Bronchial smooth muscle cell (primary cell): ENCODE measurements at places on chromosomes 4 and X. TPM values are rescaled to one million over a fixed set of nuclear protein-coding genes. Genes with fewer than 3 reads are reported as not detected.

TAF7L gene
- total RNA-seq: 0.69 and 0.95 TPM in 2 replicates

IL13RA2 gene
- total RNA-seq: 51.9 and 56.7 TPM in 2 replicates

BMP3 gene
- under 0.01 TPM in 2 replicates for total RNA-seq

PDE6B gene
- total RNA-seq: 0.63 and 1.6 TPM in 2 replicates

TCP11X2 gene
- not detected in 2 replicates for total RNA-seq

PYURF gene
- 67.1 and 74.7 TPM in 2 replicates for total RNA-seq

FREM3 gene
- total RNA-seq: not detected in 2 replicates

RAP1GDS1 gene
- 39.2 and 47.0 TPM in 2 replicates for total RNA-seq

SYN1 gene
- 0.09 and 0.16 TPM in 2 replicates for total RNA-seq

SH3TC1 gene
- total RNA-seq: 0.26 and 0.63 TPM in 2 replicates

ATG4A gene
- total RNA-seq: 9.0 and 10.0 TPM in 2 replicates

CT47B1 gene
- not detected in 2 replicates for total RNA-seq

NXF2B gene
- total RNA-seq: not detected in 2 replicates

MGAT4D gene
- not detected in 2 replicates for total RNA-seq

ARX gene
- total RNA-seq: not detected in 2 replicates

NAA11 gene
- not detected in 2 replicates for total RNA-seq

KDR gene
- total RNA-seq: 0.16 TPM in 1 of 2 replicates, not detected in the other

LIMCH1 gene
- 0.17 and 4.9 TPM in 2 replicates for total RNA-seq

SPANXN4 gene
- total RNA-seq: not detected in 2 replicates

CT45A2 gene
- not detected in 2 replicates for total RNA-seq

HTN1 gene
- not detected in 2 replicates for total RNA-seq

INTS6L gene
- 3.5 and 3.6 TPM in 2 replicates for total RNA-seq

POLN gene
- total RNA-seq: 1.7 and 4.1 TPM in 2 replicates

OTOP1 gene
- not detected in 2 replicates for total RNA-seq

CNGA2 gene
- total RNA-seq: not detected in 2 replicates

DCAF12L2 gene
- total RNA-seq: under 0.01 TPM in 1 of 2 replicates, not detected in the other

ELF4 gene
- total RNA-seq: 6.1 and 7.8 TPM in 2 replicates

TLR6 gene
- 0.69 and 0.95 TPM in 2 replicates for total RNA-seq

MAP7D2 gene
- total RNA-seq: 0.47 TPM in 1 of 2 replicates, not detected in the other

SRPK3 gene
- 0.32 and 0.43 TPM in 2 replicates for total RNA-seq

PCDH7 gene
- 10.9 and 78.5 TPM in 2 replicates for total RNA-seq

HPRT1 gene
- total RNA-seq: 13.2 and 15.5 TPM in 2 replicates

SEPSECS gene
- 6.6 and 8.0 TPM in 2 replicates for total RNA-seq

CLGN gene
- 0.26 and 17.3 TPM in 2 replicates for total RNA-seq

OPN1MW gene
- total RNA-seq: not detected in 2 replicates

GSX2 gene
- not detected in 2 replicates for total RNA-seq
